ENCODE measurements at places on chromosomes 4 and X. TPM values are rescaled to one million over a fixed set of nuclear protein-coding genes. Genes with fewer than 3 reads are reported as not detected.

- no peaks in the 10 kb centered on the region for H3K36me3 ChIP-seq
- H3K27ac ChIP-seq, result peak overlapping the region; percentile 50
- H3K4me1 ChIP-seq, result peaks cover 21% of the 10 kb centered on the region
- H3K27me3 ChIP-seq, result no peaks in the 10 kb centered on the region
- H3K4me3 ChIP-seq, result no peak overlapping the region
Observed at GRCh38 chr4:138669479-138670315, 345.9 kb upstream of the NOCT start.

GRCh38 chrX:40040686-40041461, 56.9 kb downstream of the BCOR start:
- H3K4me3 ChIP-seq, result no peak overlapping the region
- no peaks in the 10 kb centered on the region for H3K4me1 ChIP-seq
- no peak overlapping the region for H3K27ac ChIP-seq
- H3K27me3 ChIP-seq, result no peaks in the 10 kb centered on the region
- H3K36me3 ChIP-seq, result no peaks in the 10 kb centered on the region

DNA sequence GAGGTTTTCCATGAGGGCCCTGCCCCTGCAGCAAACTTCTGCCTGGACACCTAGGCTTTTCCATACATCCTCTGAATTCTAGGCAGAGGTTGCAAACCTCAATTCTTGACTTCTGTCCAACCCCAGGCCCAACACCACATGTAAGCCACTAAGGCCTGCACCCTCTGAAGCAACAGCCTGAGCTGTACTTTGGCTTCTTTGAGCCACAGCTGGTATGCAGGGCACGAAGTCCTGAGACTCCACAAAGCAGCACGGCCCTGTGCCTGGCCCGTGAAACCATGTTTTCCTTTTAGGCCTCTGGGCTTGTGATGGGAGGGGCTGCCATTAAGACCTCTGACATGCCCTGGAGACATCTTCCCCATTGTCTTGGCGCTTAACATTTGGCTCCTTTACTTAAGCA, 728.4 kb upstream of the FTHL17 start:
- no peak overlapping the region for H3K27ac ChIP-seq
- no peaks in the 10 kb centered on the region for H3K4me1 ChIP-seq
- no peaks in the 10 kb centered on the region for H3K36me3 ChIP-seq
- no peak for DNase-seq
- H3K4me3 ChIP-seq, result no peak overlapping the region

- no peak overlapping the region for H3K4me3 ChIP-seq
- H3K4me1 ChIP-seq, result no peaks in the 10 kb centered on the region
- no peaks in the 10 kb centered on the region for H3K36me3 ChIP-seq
- H3K27ac ChIP-seq, result no peak overlapping the region
- DNase-seq, result peak; percentile 6
Observed at GRCh38 chr4:106104276-106104675, 209.0 kb downstream of the NPNT start.

GRCh38 chr4:11069083-11069482, 359.6 kb downstream of the HS3ST1 start:
- no peaks in the 10 kb centered on the region for H3K36me3 ChIP-seq
- H3K4me3 ChIP-seq, result no peak overlapping the region
- H3K4me1 ChIP-seq, result peaks cover 4% of the 10 kb centered on the region
- H3K27me3 ChIP-seq, result no peaks in the 10 kb centered on the region
- no peak for DNase-seq
- no peak overlapping the region for H3K27ac ChIP-seq

- H3K27me3 ChIP-seq, result no peaks in the 10 kb centered on the region
- DNase-seq, result no peak
- no peak overlapping the region for H3K27ac ChIP-seq
- H3K4me1 ChIP-seq, result no peaks in the 10 kb centered on the region
Observed at GRCh38 chr4:189420572-189420971, 520.1 kb upstream of the FRG1 start.

- DNase-seq, result peak; percentile 7
- H3K4me3 ChIP-seq, result no peak overlapping the region
- no peak overlapping the region for H3K27ac ChIP-seq
- H3K27me3 ChIP-seq, result no peaks in the 10 kb centered on the region
Observed at GRCh38 chr4:120830204-120830603, 92.3 kb downstream of the PRDM5 start.

The MEPE gene
- total RNA-seq, result not detected

The LRIT3 gene
- 0.11 TPM for total RNA-seq

The C1QTNF7 gene
- total RNA-seq, result not detected
